Stimulated activated CD4-positive, alpha-beta T cell treated with anti-CD3 and anti-CD28 coated beads, Interleukin-1b, Interleukin-23, amount 100 ng/mL, for 1 hour (primary cell): ENCODE measurements at places on chromosomes 1 and 21.

DNA sequence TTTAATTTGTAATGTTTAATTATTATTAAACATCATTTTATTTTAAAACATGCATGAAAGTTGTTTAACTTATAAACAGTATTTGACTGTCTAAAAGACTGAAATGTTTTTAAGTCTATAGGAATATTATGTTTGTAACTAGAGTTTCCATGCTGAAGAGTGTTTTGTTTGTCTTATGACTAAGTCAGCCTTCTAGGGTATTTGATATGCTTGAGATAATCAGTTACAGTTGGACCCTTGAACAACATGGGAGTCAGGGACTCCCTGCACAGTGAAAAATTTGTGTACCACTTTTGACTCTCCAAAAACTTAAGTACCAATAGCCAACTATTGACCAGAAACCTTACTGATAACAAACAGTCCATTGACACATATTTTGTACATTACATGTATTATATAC, 45.5 kb upstream of the KANK4 start:
- no peak for DNase-seq

GRCh38 chr1:110687250-110687649, 12.5 kb upstream of the KCNA3 start:
- DNase-seq, result no peak

DNA sequence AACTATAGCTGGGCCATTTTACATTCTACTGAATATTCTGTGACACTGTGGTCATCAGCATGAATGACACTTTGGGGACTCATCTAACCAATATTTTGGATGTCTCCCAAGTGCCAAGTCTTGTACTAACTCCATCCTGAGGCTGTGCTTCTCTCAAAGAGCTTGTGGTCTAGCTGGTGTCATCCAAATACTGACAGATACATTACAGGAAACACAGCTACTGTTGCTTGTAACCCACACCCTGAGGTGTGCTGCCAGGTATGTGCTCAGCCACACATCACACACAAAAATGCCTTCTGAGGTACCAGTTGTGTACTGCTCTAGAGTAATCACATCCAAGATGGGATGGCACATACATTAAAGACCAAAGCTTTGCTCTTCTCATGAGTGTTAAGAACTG, 81.6 kb downstream of the ST6GALNAC5 start:
- DNase-seq, result no peak

DNA sequence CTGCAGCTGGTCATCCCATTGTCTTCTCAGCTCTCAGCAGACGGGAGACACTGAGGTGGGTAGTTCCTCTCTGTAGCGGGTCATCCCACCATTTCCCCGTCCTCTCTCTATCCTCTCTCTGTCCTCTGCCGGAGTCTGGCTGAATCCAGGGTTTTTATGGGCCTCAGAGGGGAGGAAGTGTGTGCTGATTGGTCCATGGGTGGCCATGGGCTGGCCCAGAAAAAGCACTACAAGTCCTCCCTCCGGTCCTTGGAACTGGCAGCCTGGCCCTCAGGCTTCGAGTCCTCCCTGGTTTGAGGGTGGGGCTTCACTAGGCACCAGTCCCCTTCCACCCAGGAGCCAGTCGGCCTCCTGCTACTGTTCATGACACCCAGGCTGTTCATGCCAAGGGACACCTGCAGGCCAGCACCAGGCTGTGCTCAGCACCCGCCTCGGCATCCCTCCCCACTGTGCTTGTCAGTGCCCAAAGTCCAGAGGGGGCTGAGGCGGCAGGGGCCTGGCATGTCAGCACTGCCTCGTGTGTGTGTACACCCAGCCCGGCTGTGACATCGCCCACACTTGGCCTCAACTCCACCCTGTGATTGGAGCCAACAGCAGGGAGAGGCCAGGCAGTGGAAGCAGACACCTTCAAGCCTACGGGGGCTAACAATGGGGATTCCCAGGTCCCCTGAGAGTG, 23.0 kb upstream of the LRRC8C start:
- DNase-seq, result no peak

DNA sequence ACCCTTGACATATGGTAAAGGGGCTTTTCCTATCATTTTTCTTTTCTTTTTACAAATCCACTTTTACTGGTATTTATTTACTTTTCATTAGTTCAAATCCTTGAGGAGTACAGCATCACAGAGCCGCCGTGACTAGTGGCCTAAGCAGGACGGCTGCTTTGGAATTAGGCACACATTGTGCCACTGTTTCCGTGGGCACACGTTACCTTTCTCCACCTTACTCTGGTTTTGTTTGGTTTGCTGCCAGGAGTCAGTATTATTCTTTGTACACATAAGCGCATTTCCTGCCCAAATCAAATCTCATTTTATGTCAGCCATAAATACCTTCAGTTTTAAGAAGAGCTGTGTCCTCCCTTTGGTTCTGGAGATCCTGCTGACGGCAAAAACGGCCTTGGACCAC, 31.2 kb downstream of the SCCPDH start:
- no peak for DNase-seq

- no peak for DNase-seq
These were observed 8.0 kb downstream of the FCAMR start for GRCh38 chr1:206962272-206962671.

DNA sequence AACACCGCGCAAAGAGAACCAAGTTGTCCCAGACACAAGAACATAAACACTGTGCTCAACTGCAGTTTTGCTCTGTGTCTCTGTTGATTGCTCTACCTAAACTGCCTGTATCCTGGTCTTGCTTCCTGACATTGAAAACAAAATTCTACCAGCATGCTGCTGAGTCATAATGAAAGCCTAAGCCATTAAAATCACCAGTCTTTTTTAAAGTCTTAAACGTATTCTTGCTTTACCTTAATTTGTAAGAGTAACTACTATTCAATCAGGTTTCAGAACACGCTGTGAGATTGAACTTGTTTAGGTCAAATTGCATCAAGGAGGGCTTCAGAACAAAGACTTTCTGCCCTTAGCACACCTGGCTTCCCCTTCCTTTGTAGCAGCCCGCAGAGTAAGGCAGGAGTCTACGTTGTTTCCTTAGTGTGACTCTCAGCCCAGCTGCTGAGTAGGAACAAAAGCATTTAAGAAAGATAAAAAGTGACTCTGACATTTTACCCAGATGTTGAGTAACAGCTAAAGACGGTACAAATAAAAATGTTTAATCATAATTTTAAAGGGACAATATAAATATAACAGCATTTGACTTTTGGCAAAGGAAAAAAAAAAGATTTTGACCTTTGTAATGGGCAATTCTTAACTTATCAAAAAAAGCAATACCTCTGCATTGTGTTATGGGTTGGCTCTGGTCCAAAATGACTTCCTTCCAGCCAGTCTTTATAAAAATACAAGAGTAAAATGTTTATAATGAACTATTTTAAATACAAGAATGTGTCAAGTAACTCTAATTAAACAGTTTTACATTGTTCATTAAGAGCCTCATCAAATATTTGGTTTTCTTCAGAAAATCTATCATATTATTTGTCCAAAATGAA, 186.9 kb upstream of the ADGRL4 start:
- no peak for DNase-seq

DNA sequence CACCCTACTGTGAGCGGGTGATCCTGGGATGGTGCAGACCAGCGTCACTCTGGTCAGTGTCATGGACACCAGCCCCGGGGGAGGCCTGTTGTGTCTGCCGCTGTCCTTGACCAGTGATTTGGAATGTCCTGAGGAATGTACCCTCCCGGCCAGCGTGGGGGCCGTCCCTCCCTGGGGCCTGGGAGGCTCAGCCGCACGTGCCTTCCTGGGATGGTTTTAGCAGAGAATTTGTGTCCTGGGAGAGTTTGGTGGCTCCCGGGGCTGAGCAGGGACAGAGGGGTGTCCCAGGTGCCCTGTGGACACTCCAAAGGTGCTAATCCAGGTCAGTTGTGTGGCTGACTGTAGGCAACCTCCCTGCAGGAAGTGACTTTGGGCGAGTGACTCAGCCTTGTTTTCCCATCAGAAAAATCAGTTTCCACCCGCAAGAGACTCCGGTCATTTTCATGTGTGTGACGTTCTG, 6.2 kb downstream of the ARHGEF16 start:
- no peak for DNase-seq

DNA sequence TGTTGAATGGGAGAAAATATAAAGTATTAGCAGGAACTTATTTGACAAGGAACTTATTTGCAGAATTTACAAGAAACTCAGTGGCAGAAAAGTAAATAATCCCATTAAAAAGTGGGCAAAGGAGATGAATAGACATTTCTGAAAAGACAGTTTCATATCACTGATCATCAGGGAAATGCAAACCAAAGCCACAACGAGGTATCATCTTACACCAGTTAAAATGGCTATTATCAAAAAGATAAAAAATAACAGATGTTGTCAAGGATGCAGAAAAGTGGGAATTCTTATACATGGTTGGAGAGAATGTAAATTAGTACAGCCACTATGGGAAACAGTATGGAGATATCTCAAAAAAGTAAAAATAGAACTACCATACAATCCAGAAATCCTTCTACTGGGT, 61.0 kb downstream of the SYT14 start:
- no peak for DNase-seq

DNA sequence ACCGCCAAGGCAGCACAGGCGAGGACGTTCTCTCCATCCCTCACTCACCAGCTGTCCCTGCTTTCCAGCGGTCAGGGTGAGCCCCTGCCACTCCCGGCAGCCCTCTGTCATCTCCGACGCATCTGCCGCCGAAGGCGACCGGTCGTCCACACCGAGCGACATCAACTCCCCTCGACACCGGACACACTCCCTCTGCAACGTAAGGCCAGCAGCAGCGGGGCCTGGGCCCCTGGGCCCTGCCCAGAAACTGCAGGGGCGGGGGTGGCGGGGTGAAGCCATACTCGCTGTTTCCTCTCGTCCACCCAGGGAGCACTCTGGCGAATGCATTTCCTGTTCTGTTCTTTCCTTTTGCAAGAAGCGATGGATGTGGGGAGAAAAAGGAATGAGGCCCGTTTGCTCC, 93.4 kb upstream of the TMEM51 start:
- no peak for DNase-seq
